Psoas muscle (tissue), 8 donors: ENCODE measurements at places on chromosomes 11 and 22.

- no peaks in the 10 kb centered on the region for H3K4me1 ChIP-seq
Measured at GRCh38 chr11:110463153-110463552, 33.4 kb downstream of the FDX1 start.

DNA sequence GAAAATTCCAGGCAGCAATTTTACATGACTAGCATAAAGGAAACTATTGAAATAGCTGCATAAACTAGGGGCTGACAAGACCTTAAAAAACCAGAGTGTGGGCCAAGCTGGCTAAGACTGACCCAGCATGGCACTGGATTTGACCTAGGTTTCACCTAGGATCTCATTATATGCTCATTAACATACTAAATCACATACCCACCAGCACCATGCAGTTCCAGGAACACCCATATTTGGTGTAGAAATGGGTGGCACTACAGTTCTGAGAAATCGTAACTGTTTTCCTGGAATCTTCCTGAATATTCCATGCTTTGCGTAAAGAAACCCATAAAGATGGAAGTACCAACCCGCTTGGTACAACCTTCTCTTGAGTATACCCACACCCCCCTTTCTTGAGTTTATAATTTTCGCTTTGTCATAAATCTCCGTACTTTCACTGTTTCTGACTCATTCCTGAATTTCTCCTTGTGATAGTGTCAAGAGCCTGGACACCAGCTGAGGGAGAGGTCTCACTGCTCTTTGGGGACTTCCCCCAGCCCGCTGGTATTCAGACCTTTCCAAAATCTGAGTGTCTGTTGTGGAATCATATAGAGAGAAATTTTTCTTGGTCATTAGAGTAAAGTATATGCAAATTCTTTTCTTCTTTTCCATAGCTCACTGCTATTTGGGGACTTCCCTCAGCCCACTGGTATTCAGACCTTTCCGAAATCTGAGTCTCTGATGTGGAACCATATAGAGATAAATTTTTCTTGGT lies 55.1 kb downstream of the MTMR3 start:
- H3K4me3 ChIP-seq, result no peak overlapping the region
- H3K27me3 ChIP-seq, result no peaks in the 10 kb centered on the region
- H3K4me1 ChIP-seq, result peaks cover 38% of the 10 kb centered on the region
- H3K27ac ChIP-seq, result no peak overlapping the region
- DNase-seq, result no peak

DNA sequence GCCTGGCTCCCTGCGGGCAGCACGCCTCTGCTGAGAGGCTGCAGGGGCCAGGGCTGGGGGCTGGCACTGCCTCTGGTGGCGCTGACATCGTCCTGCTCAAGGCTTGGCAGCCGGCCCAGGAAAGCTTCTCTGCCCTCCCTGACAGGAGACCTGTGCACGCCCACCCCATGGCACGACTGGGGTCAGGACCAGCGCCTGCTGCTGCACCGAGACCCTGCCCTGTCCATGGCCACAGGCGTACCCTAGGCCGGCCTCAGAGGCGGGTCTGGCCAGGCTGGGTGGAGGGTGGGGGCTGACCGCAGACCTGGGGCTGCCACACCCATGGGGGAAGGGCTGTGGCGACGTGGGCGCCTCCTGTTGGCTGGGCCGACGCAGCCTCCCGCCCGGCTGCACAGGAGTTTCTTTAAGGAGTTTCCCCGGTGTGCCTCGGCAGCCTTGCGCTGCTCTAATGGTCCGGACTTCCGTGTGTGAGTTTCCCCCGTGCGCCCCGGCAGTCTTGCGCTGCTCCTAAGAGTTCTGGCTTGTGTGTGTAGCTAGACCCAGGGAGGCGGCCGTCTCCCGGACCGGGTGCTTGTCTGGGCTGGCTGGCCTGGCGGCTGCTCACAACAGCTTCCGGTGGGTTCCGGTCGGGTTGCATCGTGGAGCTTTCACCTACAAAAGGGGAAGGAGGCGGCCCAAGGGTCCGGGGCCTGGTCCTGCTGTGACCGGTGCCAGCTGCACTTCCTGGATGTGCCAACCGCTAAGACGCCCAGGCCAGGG lies 4.6 kb downstream of the TRABD start:
- DNase-seq, result peak; percentile 80
- H3K27ac ChIP-seq, result peak overlapping the region; percentile 54
- no peaks in the 10 kb centered on the region for H3K27me3 ChIP-seq
- peaks cover 19% of the 10 kb centered on the region for H3K4me1 ChIP-seq
- H3K4me3 ChIP-seq, result peak overlapping the region; percentile 50

DNA sequence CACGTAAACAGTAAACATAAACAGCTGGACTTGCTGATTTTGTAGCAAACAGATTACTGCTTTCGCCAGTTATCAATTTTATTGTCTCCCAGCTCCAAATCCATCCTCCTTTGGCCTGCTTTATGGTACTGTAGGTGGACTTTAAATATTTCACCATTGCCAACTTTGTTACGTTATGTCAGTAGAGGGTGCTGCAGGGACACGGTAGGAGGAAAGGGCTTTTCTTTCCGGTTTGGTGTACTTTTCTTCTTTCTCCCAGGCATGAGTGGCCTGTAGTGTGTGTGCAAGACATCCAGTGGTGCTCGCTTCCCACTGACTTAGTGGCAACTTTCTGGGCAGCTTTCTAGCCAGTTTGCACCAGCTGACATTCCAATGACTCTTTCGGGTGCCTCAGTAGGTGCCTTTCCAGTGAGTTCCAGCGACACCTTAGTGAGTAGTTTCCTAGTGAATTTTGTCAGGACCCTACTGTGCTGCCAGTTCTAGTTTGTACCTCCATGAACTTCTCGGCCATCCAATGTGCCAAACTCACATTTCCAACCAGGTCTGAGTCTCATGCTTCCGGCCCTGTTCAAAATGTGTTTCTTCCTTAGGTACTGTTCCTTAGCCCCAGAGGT lies 267.6 kb upstream of the TENM4 start:
- no peak overlapping the region for H3K27ac ChIP-seq
- DNase-seq, result no peak
- H3K4me3 ChIP-seq, result no peak overlapping the region
- no peaks in the 10 kb centered on the region for H3K27me3 ChIP-seq
- H3K36me3 ChIP-seq, result no peaks in the 10 kb centered on the region

- H3K4me1 ChIP-seq, result no peaks in the 10 kb centered on the region
- H3K27me3 ChIP-seq, result no peaks in the 10 kb centered on the region
Measured at GRCh38 chr22:49361164-49361563, 466.5 kb downstream of the BRD1 start.

GRCh38 chr11:112525844-112526590 lies 265.4 kb upstream of the PLET1 start:
- DNase-seq, result no peak
- no peak overlapping the region for H3K4me3 ChIP-seq
- H3K4me1 ChIP-seq, result peaks cover 37% of the 10 kb centered on the region
- H3K27ac ChIP-seq, result peak overlapping the region; percentile 37
- no peaks in the 10 kb centered on the region for H3K27me3 ChIP-seq
- no peaks in the 10 kb centered on the region for H3K36me3 ChIP-seq

- H3K27me3 ChIP-seq, result no peaks in the 10 kb centered on the region
- H3K36me3 ChIP-seq, result no peaks in the 10 kb centered on the region
- no peak overlapping the region for H3K27ac ChIP-seq
- no peak overlapping the region for H3K4me3 ChIP-seq
Measured at GRCh38 chr11:116513894-116514293, 258.9 kb downstream of the BUD13 start.

GRCh38 chr11:64545619-64546018 lies 45.4 kb upstream of the SLC22A12 start:
- H3K27ac ChIP-seq, result no peak overlapping the region
- H3K27me3 ChIP-seq, result peaks cover 5% of the 10 kb centered on the region
- H3K36me3 ChIP-seq, result no peaks in the 10 kb centered on the region
- DNase-seq, result peak; percentile 42

- H3K4me3 ChIP-seq, result no peak overlapping the region
- H3K36me3 ChIP-seq, result no peaks in the 10 kb centered on the region
- H3K27me3 ChIP-seq, result no peaks in the 10 kb centered on the region
- H3K27ac ChIP-seq, result no peak overlapping the region
Measured at GRCh38 chr11:109237636-109238035, 184.4 kb upstream of the C11orf87 start.

DNA sequence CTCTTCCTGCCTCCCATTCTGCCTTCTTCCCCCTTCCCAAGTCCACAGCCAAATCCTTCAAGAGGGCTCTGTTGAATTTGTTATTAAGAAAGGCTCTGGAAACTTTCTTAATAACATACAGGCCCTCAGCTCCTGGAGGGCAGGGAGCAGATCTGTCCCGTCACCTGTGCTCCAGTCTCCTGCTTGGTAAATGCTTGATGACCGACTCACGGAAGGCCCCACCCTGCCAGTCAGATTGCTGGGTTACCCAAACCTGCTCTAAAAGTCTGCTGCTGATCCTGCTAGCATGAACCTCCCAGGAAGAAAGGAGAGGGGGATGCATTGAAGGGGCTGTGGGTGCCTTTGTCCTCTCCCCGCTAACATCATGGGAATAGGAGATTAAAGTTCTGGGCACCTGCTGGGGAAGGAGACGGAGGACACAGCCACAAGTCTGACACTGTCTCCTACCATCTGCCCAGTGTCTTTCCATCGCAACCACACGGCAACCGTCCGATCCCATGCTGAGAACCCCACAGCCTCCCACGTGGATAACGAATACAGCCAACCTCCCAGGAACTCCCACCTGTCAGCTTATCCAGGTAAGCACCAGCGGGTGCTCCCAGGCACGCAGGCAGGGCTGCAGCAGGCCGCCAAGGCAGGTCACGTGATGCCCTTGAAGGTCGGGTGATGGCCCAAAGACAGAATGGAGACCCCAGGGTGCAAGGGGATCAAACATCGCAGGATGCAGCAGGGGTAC lies 22.5 kb downstream of the CD5 start:
- no peaks in the 10 kb centered on the region for H3K36me3 ChIP-seq
- H3K27me3 ChIP-seq, result no peaks in the 10 kb centered on the region
- H3K4me1 ChIP-seq, result no peaks in the 10 kb centered on the region
- H3K4me3 ChIP-seq, result no peak overlapping the region
- no peak overlapping the region for H3K27ac ChIP-seq

DNA sequence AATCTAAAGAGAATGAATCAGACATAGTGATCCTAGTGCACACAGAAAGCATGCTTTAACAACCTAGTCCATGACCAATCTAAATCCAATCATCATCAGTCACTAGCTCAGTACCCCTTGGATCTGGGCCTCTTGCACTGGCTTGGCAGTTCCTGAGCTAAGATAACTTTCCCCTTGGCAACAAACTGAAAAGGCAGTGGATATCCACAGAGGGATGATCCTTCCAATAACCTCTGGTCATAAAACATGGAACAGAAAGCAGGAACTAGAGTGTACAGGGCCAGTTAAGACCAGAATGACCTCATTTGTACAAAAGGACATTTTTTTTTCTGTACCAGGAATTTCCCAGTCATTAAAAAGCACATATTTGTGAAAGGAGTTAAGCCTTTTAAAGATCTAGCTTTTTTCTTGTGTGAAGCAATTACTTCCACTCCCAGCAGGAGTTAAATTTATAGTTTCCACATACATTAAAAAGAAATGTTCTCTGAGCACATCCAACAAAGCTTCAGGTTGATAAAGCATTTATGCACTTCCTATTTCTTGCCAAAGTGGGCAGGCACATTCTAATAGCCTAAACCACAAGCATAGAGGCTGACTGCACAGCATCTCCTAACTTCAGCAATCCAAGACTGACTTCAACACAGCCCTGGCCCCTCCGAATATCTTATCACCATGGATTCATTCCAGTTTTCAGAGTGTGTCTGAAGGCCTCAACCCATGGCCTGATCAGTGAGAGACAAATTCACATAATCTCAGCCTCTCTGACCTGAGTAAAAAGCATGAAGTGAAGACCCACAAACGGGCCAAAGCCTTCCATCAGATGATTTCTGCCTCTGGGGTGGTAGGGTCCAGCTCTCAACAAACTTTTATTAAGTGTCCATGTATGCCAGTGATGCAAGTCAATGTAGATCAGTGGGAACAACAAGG lies 29.9 kb downstream of the GUCY1A2 start:
- H3K27ac ChIP-seq, result no peak overlapping the region
- H3K4me1 ChIP-seq, result no peaks in the 10 kb centered on the region
- H3K27me3 ChIP-seq, result no peaks in the 10 kb centered on the region
- H3K36me3 ChIP-seq, result no peaks in the 10 kb centered on the region

- no peak overlapping the region for H3K4me3 ChIP-seq
- no peaks in the 10 kb centered on the region for H3K27me3 ChIP-seq
- no peak overlapping the region for H3K27ac ChIP-seq
- H3K36me3 ChIP-seq, result no peaks in the 10 kb centered on the region
- peaks cover 35% of the 10 kb centered on the region for H3K4me1 ChIP-seq
- no peak for DNase-seq
Measured at GRCh38 chr22:40452730-40453487, 82.5 kb downstream of the SGSM3 start.

- H3K27ac ChIP-seq, result no peak overlapping the region
- peaks cover 2% of the 10 kb centered on the region for H3K27me3 ChIP-seq
- no peaks in the 10 kb centered on the region for H3K4me1 ChIP-seq
- H3K4me3 ChIP-seq, result no peak overlapping the region
Measured at GRCh38 chr11:13053255-13053917, 44.3 kb downstream of the RASSF10 start.

DNA sequence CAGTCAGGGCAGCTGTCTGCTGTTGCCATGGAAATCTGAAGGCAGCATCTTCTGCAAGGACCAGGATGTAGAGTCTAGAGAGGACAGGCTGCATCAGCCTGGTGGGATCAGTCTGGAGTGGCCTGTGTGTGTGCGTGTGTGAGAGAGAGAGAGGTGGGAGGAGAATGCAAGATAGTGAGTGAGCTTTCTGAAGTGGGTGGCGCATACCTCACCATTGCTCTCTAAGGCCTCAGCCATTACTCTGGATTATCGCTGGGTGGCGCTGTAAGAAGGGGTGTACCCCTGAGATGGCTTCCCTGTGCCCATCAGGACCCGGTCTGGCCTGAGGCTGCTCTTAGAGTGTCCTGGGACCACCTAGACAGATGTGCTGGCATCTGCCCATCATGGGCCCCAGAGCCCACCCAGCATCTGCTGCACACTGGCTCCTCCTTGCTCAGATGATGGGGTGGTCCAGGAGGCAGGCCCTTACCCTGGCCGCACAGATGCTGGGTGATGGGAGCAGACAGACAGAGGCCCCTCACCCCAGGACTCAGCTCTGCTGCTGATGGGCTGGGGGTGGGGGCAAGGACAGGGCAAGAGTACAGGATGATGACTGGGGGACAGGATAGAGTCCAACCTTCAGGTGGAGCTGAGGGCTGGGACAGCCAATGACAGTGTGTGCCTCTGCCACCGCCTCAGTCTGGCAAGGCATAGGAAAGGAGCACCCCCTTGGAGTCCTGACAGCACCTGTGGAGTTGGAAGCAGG lies 25.7 kb upstream of the TUB start:
- H3K27me3 ChIP-seq, result no peaks in the 10 kb centered on the region
- no peak for DNase-seq
- no peak overlapping the region for H3K4me3 ChIP-seq
- H3K4me1 ChIP-seq, result no peaks in the 10 kb centered on the region

DNA sequence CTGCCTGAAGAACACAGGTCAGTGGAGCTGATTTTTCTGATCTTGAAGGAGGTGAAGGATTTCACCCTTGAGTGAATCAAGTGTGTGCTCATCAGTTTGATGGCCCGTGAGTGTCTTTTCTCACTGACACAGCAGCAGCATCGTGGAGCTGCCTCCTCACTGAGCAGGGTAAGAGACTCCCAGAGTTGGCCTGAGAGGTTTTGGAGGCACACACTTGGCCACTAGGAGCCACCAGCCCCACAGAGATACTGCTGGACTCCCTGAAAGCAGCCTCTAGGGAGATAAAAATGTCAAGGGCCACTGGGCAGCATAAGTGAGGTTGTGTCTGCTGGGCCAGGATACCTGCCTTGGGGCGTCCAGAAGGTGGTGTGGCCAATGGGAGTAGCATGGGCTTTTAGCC lies 245.4 kb downstream of the GRIK4 start:
- no peaks in the 10 kb centered on the region for H3K36me3 ChIP-seq
- no peak for DNase-seq
- H3K4me3 ChIP-seq, result no peak overlapping the region
- H3K27ac ChIP-seq, result no peak overlapping the region
